ENCODE measurements at places on chromosomes 1 and 21.
A peak's percentile ranks its signal among the peaks of the same experiment; 100 is the strongest.

DNA sequence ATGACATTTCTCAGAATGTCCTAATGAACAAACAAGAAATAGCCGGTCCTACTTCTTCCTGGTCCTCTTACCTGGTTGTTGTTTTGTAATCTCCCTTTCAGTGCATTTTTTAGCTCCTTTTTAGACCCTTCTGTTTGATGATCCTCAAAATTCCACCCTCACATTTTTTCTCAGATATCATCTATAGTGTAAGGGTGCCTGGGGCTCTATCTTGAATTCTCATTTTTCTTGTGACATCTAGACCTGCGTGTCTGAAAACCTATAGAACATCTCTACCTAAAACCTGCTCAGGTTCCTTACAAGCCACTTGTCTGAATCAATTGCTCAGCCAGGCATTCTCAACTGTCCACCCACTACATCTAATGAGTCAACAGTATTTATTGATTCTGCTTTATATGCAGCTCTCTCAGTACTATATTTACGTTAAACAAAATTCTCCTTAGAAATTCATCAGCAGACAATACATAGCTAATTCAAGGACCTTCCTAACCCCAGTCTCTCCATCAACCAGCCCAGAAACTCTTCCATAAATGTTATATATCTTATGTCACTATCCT, 36.5 kb upstream of the USH2A start:
- DNase-seq, result no peak

GRCh38 chr1:145714524-145715111, 4.7 kb upstream of the CD160 start:
- DNase-seq, result no peak

GRCh38 chr1:42815941-42816584, 859 bp upstream of the ERMAP start:
- peak; percentile 12 for DNase-seq

- no peak for DNase-seq
These were observed 656.1 kb upstream of the ADGRL4 start for GRCh38 chr1:79662596-79662995.

GRCh38 chr1:42348498-42348897, 13.5 kb upstream of the FOXJ3 start:
- DNase-seq, result no peak

GRCh38 chr21:40634141-40634540, 212.8 kb downstream of the DSCAM start:
- DNase-seq, result no peak

- DNase-seq, result no peak
These were observed 364.7 kb downstream of the SMYD3 start for GRCh38 chr1:246142320-246142893.

GRCh38 chr1:94636624-94637023, 95.1 kb upstream of the F3 start:
- DNase-seq, result no peak

GRCh38 chr1:232483826-232484225, 146.1 kb downstream of the SIPA1L2 start:
- DNase-seq, result no peak

Data from mucosa of descending colon (tissue), 3 donors.